ENCODE measurements at places on chromosomes 1 and 21.

DNA sequence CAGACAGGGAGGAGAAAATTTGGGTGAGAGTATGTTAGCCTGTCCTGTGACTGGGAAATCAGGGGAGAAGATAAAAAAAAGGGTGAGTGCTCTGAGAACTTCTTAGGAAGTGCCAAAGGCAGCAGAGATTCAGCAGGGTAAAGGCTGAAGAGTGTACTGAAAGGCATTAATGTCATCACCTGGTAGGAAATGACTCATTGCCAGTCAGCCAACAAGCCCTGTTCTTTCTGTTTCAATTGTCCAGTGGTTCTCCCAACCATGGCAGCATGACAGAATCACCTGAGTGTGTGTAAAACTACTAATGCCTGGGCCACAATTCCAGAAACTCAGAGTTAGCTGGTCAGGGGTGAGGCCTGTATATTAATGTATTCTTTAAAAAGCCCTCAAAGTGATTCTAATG lies 83.5 kb downstream of the INTS7 start:
- peak; percentile 22 for DNase-seq

- peak; percentile 17 for DNase-seq
These were observed 7.6 kb downstream of the CAPN9 start for GRCh38 chr1:230754796-230755195.

DNA sequence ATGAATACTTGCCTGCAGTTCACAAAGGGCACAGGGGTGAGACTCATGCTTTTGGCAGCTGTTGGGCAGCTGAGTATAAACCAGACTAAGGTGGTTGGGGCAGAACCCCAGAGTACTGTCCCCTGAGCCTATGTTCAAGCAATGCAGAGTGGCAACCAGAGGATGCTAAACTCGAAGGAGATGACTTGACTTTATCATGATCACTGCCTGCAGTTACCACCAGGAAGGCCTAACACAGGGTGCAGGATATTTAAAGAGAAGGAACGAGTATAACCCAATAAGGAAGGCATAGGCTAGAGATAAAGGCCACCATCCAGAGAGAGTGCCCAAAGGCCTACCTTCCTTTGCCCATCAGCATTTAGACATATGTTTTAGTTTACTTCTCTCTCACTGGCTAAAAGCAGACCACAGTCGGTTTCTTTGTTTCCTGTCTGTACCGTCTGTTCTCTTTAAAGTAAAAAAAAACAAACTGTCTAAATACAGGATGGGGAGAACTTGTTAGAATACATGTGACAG lies 83.3 kb downstream of the MPZL1 start:
- no peak for DNase-seq

DNA sequence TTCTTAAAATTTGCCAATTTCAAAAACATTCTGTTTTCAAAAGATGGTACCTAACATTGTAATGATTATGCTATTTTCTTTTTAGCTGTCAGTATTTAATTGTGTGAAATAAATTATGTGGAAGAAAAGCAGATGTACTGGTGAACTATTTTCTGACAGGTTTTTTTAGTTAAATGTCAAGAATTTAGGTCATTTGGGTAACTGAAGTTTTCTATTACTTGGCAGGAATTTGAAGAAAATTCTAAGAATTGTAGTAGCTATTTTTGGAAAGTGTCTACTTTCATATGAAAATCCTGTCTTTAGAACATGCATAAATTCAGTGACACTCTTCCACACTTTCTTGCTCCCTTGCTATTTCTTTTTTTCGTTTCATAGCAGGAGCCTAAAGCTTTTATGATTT lies 28.5 kb upstream of the PTPRC start:
- DNase-seq, result peak; percentile 69

GRCh38 chr1:233873666-233874065 lies 30.8 kb upstream of the SLC35F3 start:
- peak; percentile 55 for DNase-seq

DNA sequence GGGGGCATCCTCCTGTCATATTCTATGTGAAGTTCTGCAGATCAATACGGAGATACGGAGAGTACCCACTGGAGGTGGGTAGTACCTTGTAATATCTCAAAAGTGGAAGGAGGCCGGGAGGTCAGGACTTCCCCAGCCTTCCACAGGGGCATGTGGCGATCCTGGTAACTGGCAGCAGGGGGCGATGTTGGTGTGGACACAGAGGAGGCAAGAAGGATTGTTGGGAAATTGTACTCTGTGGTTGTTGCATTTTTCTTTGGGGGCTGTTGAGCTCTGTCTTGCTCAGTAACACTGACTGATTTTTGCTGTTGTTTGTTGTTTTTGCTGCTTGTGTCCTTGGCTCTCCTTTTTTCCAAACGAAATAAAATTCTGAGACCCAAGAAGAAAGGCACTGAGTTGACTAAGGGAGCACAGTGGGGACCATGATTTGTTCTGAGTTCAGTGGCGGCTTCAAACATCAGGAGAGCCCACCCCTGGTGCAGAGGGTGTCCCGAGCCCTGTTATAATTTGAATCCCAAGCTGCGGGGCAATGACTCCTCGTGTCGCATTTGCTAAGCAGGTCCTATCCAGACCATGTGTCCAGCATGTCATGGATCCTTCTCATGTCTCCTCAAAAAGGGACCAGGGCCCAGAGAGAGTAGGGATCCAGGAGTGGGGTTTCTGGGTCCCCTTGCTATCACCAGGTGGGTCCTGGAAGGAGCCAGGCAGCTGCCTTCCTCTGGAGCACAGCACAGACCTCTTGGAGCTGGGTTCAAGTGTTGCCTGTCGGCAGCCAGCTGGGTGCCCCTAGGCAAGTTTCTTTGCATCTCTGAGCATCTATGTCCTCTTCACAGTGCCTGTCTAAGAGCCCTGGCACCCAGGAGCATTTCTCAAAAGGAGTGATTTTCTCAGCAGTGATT lies 22.8 kb downstream of the LHX4 start:
- DNase-seq, result peak; percentile 45

DNA sequence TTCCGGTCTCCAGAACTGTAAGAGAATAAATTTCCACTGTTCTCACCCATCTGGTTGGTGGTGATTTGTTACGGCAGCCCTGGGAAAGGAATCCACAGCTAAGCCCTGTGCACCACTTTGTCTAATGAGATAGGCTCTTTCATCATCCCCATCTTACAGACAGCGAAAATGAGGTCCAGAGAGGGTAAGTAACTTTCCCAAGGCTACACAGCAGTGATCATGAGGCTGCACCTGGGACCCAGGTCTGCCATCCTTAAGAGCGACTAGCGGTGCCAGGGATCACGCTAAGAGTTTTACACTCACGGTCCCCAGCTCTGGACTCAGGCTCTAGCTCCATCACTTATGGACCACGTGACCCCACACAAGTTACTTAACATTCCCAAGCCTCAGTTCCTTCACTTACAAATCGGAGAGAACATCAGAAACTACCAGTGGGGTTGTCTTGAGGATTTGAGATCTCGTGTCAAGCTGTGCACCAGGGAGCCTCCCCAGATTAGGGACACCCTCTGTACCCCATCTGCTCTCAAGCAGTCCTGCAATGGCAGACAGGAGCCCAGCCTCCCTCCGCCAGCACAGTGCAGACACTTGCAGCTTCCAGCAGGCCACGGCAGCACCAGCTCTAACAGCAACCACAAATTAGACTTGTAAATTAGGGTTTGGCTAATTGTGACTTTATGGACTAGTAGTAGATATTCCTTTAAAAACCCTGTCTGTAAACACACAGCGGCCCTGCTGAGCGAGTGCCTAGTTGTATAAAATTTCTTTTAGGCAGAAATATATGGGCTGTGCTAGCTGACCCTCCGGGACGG lies 87.3 kb downstream of the DISP3 start:
- DNase-seq, result no peak

- no peak for DNase-seq
These were observed 7.2 kb downstream of the KIFAP3 start for GRCh38 chr1:170067253-170067819.

GRCh38 chr1:172845371-172845770 lies 186.5 kb downstream of the FASLG start:
- DNase-seq, result no peak

DNA sequence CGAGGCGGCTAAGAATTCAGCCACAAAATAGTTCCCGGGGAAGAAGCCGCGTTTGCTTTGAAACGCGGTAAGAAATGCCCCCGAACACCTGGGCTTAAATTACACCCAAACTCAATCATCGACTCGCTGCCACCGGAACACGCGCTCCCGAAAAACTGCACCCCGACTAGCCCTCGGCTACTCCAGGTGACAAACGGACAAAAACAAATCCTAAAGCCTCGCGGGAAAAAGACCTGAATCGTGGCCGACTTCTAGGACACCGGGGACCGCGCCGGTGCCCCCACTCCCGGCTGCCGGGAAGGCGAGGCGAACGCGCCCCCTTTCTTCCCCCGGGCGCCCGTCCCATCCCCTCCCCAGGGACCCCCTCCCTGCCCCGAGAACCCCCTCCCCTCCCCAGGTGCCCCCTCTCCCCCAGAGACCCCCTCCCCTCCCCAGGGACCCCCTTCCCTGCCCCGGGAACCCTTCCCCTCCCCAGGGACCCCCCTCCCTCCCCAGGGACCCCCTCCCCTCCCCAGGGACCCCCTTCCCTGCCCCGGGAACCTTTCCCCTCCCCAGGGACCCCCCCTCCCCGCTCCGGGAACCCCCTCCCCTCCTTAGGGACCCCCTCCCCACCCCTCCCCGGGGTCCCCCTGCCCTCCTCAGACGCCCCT lies 628 bp downstream of the C1orf159 start:
- DNase-seq, result no peak

- DNase-seq, result peak; percentile 7
These were observed 60.7 kb upstream of the BTG3 start for GRCh38 chr21:17673261-17674020.

DNA sequence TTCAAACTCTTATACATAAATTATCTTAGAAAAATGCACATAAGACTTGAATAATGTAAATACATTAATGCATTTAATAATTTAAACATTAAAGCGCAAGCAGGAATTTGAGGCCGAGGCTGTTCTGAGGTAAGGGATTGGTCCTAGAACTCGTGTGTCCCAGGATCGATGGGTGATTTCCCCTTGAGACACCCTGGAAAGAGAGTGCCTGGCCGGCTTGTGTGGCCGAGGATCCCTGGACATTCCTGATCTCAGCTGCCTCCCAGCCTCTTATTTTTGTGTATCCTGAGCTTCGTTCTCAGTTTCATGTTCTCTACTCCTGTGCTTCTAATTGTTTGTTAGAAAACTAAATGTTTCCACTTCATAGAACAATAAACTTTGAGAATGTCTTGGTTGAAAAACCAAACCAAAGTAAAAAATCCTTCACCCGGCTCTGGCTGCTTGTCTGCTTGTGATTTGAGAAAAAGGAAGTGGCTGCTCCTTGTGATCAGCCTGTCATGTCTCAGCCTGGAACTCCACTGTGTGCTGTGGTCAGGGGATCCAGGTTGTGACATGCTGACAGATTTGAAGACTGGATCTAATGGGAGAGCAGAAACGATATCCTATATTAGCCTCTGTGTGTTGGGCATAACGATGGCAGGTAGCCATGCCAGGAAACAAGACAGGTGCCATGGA lies 40.7 kb downstream of the PEX14 start:
- no peak for DNase-seq

DNA sequence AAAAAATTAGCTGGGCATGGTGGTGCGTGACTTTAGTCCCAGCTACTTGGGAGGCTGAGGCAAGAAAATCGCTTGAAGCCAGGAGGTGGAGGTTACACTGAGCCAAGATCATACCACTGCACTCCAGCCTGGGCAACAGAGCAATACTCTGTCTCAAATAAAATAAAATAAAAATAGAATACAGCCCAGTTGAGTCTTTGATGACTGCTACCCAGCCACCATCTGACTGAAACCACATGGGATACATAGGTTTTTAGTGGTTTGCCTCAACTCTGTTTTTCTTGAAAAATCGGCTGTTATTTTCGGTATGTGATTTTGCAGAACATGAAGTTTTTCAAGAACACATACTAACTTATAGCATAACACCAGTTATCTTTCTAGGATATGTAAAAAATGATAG lies 46.5 kb downstream of the EPRS1 start:
- no peak for DNase-seq

DNA sequence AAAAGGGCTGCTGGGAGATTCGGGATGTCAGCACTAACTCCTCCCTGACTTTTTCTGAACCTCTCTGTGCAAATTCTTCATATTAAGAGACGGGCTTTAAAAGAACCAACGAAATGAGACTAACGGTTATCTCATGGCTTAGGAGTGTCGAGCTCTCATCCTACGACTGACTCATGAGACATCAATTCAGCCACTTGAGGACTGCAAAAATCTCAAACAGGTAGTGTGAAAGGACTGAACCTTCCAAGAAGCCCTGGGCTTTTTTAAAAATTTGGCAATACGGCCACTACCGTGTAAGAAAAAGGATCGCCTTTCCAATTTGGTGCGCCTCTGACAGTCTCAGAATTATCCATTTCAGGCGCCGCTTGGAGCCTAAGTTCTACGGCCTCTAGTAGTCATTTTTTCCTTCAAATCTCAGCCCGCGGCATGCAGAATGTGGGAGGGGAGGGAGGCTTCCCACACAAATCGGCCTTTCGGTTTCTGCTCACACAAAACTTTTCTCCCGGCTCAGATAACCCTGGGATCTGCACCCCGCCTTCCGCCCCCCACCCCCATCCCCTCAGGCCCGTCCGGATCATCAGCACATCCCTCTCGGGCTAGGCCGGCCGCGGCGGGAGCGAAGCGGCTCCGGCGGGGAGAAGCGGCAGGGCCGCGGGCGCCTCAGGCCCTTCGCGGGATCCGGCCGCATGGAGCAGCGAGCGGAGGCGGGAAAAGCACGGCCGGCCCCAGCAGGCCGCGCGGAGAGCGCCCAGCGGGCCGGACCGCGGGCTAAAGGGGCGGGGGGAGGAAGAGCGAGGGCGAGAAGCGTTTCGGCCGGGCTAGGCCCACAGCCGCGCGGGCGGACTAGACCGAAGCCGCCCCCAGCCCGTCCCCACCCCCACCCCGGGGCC lies 618 bp downstream of the HNRNPR start:
- DNase-seq, result peak; percentile 82

- no peak for DNase-seq
These were observed 481 bp upstream of the EXTL1 start for GRCh38 chr1:26020941-26021646.

- DNase-seq, result peak; percentile 7
These were observed 23.8 kb downstream of the EPHA10 start for GRCh38 chr1:37741130-37741529.

DNA sequence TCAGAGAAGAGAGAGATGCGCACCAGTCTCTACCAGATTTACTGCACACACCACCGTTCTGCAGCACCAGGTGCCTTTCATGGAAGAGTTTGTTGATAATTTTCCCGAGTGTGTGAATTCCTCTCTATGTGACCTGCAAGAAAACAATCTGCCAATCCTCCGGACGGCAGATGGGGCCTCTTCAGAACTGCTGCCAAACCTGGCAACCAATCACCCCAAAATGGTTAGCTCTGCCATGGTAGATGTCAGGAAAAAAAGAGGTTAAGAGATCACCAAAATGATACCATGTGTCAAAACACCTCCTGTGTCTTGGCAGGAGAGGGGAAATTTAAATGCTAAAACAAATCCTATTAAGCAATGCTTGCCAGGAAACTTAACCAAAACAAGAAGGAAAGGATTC lies 96.5 kb downstream of the DAB1 start:
- DNase-seq, result no peak
